ENCODE measurements at places on chromosomes 13 and 19.

GRCh38 chr13:44578067-44578400 is 1.9 kb upstream of the TSC22D1 start:
- DNase-seq: no peak

- DNase-seq: no peak
Observed at GRCh38 chr19:10412257-10412977, 7.9 kb upstream of the PDE4A start.

- no peak for DNase-seq
Observed at GRCh38 chr13:109870696-109871370, 84.5 kb upstream of the IRS2 start.

- DNase-seq: peak; percentile 56
Observed at GRCh38 chr19:19544954-19545591, 7.0 kb downstream of the CILP2 start.

DNA sequence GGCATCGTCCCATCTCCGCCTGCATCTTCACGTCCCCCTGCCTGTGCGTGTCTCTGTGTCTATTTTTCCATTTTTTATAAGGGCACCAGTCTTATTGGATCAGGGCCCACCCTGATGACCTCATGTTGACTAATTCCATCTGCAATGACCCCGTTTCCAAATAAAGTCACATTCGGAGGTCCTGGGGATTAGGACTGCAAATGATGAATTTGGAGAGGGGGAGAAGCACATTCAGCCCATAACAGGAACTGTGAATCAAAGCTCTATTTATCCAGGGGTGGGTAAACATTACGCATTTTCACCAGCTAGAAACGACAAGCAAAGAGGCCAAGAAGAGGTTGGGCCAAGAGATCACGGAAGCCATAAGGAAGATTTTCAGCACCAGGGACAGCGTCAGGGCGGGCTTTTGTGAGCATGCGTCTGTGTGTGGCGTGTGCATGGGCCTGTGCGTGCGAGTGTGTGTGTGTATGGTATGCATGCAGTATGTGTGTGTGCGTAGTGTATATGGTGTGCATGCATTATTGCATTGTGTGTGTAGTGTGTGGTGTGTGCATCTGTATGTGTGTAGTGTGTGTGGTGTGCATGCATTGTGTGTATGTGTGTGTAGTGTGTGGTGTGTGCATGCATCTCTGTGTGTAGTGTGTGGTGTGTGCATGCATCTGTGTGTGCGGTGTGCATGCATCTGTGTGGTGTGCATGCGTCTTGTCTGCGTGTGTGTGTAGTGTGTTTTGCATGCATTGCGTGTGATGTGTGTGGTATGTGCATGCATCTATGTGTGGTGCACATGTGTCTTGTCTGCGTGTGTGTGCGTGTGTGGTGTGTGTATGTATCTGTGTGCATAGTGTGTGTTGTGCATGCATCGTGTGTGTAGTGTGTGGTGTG is 19.6 kb downstream of the CELF5 start:
- DNase-seq: no peak

DNA sequence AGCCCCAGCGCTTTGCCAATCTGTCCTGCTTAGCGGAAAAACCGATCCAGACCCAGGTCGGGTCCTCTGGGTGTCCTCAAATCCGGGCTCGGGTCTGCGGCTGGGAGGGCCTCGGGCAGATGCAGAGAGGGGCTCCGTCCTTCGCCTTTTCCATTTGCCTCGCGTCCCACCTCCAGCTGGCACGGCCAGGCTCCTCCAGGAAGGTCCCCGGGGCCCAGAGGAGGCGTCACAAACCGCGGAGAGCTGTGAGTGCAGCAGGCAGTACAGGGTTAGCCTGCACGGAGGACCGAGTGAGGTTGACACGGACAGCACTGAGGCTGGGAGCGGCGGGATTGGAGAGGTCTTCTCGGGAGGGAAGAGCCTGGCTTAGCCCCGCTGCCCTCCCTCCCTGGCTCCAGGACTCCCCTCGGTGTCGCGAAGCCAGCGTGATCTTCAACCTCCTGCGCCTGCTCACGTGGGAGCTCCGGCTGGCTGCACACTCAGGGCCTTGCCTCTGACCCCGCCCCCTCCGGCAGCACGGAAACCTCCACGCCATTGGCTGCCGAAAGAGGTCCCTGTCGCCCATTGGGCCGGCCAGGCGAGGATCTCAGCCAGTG is 2.8 kb upstream of the IFNL2 start:
- peak; percentile 63 for DNase-seq

- no peak for DNase-seq
Observed at GRCh38 chr13:73039201-73040108, 19.4 kb upstream of the KLF5 start.

GRCh38 chr13:51802631-51803418 is 1.1 kb downstream of the DHRS12 start:
- no peak for DNase-seq
